Stomach (tissue), 19 donors: ENCODE measurements at places on chromosomes 16 and 17. TPM values are rescaled to one million over a fixed set of nuclear protein-coding genes. Genes with fewer than 3 reads are reported as not detected.

GRCh38 chr17:39151150-39151942, at the start of gene PLXDC1:
TSS of gene PLXDC1 (minus strand) at chr17:39151637. CDS start at chr17:39151437, 200 bp downstream.
- DNase-seq = no peak

DNA sequence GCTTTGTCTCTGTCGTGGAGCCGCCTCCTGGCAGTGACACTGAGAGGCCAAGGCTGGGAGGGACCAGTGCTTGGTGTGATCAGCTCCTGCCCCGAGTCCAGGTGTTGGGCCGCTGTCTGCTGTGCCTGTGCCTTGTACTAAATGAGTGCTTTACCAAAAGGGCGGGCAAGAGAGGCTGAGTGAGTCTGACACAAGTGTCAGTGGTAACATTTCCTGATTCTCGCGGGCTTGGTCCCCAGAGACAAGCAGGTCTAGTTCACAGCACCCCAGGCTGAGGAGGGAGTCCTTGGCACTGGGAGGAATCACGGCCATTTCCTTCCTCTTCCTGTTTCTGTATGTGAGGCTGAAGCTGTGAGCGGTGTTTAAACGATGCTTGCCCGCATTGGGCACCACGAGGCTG, 30.2 kb downstream of the PLD6 start:
- DNase-seq = no peak

- DNase-seq = no peak
Measured at GRCh38 chr17:78789149-78789662, 7.1 kb upstream of the CYTH1 start.

The NRN1L gene
- not detected for total RNA-seq

The HOXB7 gene
- total RNA-seq = 1.8 TPM

The KRT23 gene
- total RNA-seq = not detected

The ENO3 gene
- 2.3 TPM for total RNA-seq
